ENCODE measurements at places on chromosomes 2 and 18.

GRCh38 chr2:158041400-158041799 is 60.3 kb upstream of the UPP2 start:
- no peak overlapping the region for H3K27ac ChIP-seq
- H3K4me3 ChIP-seq = no peak overlapping the region
- no peak for DNase-seq

- no peak overlapping the region for H3K4me3 ChIP-seq
- no peaks in the 10 kb centered on the region for H3K27me3 ChIP-seq
- no peak overlapping the region for H3K27ac ChIP-seq
- peak; percentile 49 for DNase-seq
- no peaks in the 10 kb centered on the region for H3K36me3 ChIP-seq
These were observed 505.6 kb upstream of the SLC8A1 start for GRCh38 chr2:40957508-40957907.

DNA sequence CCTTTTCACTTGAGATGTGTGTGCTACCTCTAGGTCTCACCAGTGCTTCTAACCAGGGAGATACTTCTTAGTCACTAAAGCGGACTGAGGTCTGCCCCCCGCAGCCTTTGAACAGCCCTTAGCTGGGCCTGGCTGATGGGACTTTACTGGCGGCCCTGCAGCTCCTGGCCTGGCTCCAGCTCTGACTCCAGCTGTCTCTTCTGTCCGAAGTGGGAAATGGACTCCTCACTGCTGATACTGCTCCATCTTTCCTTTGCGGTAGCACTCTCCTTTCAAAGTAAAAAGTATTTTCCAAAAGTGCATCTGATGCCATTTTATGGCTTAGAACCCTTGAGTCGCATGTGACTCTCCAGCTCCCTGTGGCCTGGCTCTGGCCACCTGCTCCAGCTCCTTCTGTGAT is 64.5 kb downstream of the ATP9B start:
- H3K27me3 ChIP-seq = no peaks in the 10 kb centered on the region
- H3K4me3 ChIP-seq = no peak overlapping the region
- H3K27ac ChIP-seq = no peak overlapping the region
- no peaks in the 10 kb centered on the region for H3K36me3 ChIP-seq
- DNase-seq = no peak

- no peaks in the 10 kb centered on the region for H3K36me3 ChIP-seq
- peaks cover 4% of the 10 kb centered on the region for H3K4me1 ChIP-seq
These were observed 35.4 kb downstream of the MBP start for GRCh38 chr18:77096936-77097886.

- no peaks in the 10 kb centered on the region for H3K27me3 ChIP-seq
- H3K4me1 ChIP-seq = no peaks in the 10 kb centered on the region
- DNase-seq = peak; percentile 84
- H3K27ac ChIP-seq = no peak overlapping the region
- H3K36me3 ChIP-seq = no peaks in the 10 kb centered on the region
- H3K4me3 ChIP-seq = no peak overlapping the region
These were observed 24.9 kb upstream of the YWHAQ start for GRCh38 chr2:9655441-9656269.

- H3K4me1 ChIP-seq = no peaks in the 10 kb centered on the region
- no peak overlapping the region for H3K27ac ChIP-seq
- no peaks in the 10 kb centered on the region for H3K36me3 ChIP-seq
These were observed 27.4 kb upstream of the SLC20A1 start for GRCh38 chr2:112618383-112618782.

GRCh38 chr2:124534028-124534427 is 508.9 kb downstream of the CNTNAP5 start:
- H3K4me1 ChIP-seq = no peaks in the 10 kb centered on the region
- H3K4me3 ChIP-seq = no peak overlapping the region
- no peak for DNase-seq
- H3K27ac ChIP-seq = no peak overlapping the region
